ENCODE measurements at places on chromosomes 5 and 9.

DNA sequence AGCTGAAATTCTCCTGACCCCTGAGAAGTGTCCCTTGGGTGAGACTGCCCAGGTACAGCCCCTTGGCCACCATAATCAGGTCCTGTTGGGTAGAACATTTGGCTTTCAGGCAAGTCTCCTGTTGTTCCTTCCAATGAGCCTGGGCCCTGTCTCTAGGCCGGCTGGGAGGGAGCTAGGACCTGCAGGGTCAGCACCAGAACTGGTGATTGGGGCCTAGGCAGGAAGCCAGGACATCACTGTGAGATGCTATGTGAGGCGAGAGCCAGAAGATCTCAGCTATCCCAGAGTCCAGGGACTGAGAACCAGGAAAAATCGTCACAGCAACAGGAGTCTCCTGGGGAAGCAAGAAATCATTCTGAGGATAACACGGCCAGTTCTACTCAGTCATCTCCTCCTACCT is 51.5 kb downstream of the PCDH1 start:
- DNase-seq, result no peak

- no peak for DNase-seq
Observed at GRCh38 chr5:33964132-33964700, 20.3 kb downstream of the SLC45A2 start.

DNA sequence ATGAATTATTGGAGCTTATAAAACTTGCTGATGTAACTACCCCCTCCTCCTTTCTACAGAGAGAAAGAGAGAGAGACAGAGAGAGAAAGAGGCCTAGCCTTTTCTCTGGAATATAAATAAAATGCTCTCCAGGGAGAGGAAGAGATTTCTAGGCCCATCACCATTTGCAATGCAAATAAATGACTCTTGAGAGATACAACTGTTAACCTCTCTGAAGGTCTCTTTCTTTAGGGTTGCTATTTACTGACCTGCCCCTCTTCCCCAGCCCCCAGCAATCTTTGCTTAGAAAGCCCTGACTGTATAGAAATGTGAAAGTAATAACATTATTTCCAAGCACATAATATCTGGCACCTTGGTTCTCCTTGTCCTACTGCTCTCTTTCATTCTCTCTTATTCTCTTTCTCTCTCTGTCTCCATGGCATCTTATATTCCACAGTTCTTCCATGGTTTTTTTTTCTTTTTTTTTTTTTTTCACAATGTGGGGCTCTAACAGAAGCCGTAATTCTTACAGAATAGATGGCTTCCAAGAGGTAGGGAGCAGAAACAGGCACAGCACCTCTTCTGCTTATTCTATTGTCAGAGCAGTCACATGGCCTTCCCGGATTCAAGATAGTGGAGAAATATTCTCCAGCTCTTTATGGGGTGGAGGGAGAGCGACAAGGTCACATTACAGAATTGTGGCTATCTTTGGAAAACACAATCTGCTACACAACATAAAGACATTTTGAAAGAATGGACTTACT is 1087.9 kb upstream of the NUDT12 start:
- DNase-seq, result no peak

DNA sequence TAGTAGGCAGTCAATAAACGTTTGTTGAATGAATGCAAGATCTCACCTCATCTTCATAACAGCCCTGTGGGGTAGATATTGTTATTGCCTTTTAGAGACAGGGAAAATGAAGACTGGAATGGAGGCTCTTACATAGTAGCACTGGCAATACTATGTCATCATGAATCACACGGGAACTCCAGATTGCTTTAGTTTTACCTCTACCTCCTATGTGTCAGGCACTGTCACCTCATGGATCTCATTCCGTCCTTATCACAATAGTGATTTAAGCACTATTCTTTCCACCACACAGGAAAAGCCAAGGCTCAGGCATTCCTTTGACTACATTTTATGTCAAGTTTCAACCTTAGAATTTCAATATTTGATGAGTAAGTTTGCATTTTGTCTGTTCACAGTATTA is 2.9 kb upstream of the EPB41L4B start:
- DNase-seq, result no peak

DNA sequence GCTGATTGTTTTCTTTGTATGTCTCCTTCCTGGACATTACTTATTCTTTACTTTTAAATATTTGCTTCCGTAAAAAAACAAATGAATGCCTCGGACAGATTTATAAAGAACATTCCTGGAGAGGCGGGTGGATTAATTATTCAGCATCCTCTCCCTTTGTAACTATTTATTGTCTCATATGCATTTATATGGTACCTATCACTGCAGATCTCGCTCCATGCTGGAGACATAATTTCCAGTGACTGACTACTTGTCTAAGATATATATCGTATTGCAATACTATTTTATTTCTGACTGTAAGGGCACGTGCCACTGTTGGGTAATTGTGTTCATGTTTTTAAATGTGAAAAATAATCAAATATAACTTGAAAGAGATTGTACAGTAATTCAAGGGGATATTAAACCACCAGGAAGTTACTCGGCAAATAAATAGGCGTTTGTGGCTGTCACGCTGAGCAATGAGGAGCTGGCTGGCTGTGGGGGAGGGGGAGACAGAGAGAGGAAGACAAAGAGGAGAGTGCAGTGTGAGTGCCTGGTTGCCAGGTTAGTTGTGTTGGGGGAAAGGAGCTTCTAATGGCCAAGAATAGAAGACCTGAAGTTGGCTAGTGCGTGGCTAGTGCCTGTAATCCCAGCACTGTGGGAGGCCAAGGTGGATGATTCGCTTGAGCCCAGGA is 131.8 kb upstream of the GABRP start:
- DNase-seq, result no peak

- no peak for DNase-seq
Observed at GRCh38 chr9:70028287-70028686, 15.4 kb upstream of the MAMDC2 start.

Measured in activated CD8-positive, alpha-beta memory T cell treated with anti-CD3 and anti-CD28 coated beads for 1 hour (primary cell).